Glutamatergic neuron (in vitro differentiated cells): ENCODE measurements at places on chromosomes 11 and 22.

DNA sequence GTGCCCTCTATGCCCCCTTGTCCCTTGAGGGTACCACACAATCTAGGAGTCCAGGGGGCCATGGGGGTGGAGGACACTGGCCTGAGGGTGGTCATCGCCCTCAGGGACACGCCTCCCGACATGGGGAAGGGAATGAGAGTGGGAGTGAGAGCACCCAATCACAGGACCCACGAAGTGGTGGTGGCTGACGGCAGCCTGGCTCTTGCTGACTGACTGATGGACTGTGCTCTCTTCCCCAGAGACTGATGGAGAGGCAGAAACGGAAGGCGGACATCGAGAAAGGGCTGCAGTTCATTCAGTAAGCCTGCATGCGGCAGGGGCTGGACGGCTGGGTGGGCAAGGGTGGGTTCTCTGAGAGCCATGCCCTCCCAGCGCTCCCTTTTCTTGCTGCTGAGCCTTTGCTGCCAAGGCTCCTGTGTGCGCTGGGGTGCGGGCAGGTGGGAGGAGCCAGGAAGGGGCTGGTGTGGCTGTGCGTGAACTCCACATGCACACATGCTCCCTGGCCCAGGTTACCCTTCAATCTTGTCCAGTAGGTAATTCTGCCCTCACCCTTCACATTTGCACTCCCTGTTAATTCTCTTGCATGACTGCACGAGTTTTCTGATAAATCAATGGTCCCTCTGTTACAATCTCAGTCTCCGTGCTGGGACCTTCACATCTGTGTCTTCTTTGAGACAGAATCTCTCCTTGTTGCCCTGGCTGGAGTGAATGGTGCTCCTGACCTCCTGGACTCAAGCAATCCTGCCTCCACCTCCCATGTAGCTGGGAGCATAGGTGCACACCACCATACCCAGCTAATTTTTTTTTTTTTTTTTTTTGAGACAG lies 19.3 kb downstream of the ZC3H7B start:
- no peak for DNase-seq

DNA sequence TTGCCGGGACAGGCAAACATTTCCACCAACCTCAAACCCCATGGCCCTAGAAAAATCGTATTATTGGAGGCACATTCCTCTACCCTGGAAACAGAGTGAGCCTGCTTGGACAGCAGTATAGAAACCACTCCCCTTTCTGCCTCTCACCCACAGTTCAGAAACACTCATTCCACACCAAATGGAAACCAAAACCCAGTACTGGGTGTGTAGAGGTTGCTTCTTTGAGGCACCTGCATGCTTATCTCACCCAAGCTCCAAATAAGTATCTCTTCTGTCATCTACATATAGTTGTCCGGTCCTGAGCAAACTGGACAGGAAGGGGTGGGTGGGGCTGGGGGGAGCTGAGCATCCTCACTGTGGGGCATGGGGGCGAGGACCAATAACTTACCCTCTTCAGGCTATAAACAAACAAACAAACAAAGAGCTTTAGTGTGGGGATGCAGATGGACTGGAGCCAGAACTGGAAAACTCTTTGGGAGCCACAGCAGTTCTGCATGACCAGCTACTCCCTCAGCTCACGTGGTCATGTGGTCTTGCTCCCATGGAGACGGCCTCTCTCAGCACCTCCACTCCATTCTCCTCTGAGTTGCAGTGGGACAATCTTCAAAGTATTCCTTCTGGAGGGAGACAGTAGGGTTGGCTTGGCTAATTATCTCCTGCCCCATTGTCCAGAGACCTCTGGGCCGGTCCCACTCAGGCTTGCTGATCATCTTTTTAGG lies 1.0 kb upstream of the PLAAT2 start:
- DNase-seq: no peak

- no peak for DNase-seq
Observed at GRCh38 chr11:45651841-45652749, 13.3 kb downstream of the CHST1 start.

- DNase-seq: peak; percentile 88
Observed at GRCh38 chr11:66883016-66883965, 26.4 kb downstream of the LRFN4 start.

GRCh38 chr11:58898106-58898505 lies 41.2 kb upstream of the GLYATL1 start:
- DNase-seq: no peak
